ENCODE measurements at places on chromosomes 3 and 15. TPM values are rescaled to one million over a fixed set of nuclear protein-coding genes. Genes with fewer than 3 reads are reported as not detected.

The ZPLD1 gene
- 0.62 TPM for polyA plus RNA-seq

The NEK11 gene
- polyA plus RNA-seq = 22.1 TPM

The ADGRG7 gene
- polyA plus RNA-seq = not detected

The FSD2 gene
- polyA plus RNA-seq = 0.40 TPM

The IQCF5 gene
- polyA plus RNA-seq = not detected

DNA sequence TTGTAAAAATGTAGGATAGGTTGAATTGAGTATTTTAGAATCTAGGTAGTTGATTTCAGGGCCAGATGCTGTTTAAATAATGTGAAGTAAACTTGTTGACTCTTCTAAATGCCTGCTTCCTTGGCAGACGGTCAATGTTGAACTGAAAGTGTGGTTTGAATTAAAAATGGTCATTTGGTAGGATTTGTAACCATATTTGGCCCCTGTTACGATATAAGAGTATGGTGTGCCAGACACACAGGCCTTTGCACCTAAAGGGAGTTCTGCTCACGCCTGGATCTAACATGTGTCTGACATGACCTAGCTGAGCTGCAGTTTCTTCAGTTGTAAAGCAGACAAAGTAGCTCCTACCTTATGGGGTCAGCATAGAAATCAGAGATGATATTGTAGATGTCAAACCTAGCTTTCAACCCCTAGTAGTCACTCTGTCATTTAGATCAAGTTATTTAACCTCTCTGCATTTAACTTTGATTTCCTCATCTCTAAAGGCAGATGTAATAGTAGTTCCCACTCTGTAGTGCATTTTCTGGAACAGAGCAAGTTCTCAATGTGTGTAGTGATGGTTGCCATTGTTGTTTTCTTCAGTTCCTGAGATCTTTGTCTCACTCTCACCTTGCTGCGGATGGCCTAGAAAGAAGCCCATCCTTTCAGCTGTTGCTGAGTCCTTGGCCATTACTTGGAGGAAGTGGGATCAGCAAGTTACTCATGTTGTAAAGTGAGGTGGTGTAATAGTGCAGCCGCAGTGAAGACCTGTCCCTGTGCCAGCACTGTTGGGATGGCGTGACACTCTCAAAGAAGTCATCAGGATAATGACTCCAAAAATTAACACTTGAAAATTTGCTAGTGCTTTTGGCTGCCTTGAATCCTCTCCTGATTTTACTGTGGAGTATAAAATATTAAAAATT is 90.2 kb downstream of the GHSR start:
- DNase-seq = no peak

- DNase-seq = no peak
Observed at GRCh38 chr3:60307562-60308199, 943.6 kb downstream of the FHIT start.

DNA sequence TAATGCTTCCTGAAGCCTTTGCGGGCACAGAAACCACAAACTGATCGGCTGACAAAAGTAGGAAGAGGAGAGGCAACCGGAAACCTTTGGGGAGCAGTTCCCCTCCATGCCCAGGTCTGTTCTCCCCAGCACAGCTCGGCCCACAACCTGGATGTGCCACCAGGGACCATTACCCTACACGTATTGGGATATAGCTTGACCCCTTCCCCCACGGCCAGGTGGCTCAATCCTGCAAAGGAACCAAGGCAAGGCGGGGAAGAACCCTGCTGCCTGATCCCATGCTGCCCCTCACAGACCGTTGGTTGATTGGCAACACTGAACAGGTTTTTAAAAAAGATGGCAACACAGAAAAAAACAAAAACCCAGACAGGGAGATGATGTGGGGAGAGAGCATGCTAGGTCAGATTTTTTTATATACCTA is 19.7 kb upstream of the TCAIM start:
- no peak for DNase-seq

DNA sequence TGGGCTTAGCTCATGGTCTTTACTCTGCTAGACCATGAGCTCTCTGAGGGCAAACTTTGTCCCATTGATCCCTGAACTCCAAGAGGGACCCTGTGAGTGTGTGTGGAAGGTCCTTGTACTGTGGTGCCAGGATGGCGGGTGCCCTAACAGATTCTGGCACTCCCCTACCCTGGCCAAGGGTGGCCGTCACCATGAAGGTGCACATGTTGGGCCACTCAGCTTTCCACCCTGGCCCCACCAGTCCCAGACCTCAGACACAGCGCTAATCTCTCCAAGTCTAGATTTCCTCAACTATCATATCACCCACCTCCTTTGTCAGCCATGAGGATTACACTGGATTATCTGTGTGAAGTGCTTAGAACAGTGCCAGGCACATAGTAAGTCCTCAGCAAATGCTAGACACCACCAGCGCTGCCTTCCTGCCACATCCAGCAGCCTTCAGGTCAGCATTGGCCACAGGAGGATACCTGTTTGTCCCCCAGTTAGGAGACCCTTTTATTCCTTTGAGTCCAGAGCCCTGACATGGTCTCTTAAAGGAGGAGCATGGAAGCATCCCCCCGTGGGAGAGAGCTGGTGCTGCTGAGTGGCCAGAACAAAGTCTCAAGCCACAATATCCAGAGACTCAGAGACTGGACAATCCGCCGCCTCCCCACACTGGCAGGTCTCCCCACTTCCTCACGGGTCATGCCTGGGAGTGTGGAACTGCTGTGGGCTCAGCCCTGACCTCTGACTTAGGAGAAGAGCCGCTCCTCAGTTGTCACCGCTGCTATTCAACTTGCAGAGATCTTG is 44.5 kb upstream of the SLCO2A1 start:
- DNase-seq = no peak

GRCh38 chr15:65044724-65045481 is at the start of gene SLC51B:
SLC51B (plus strand) TSS chr15:65045387; CDS start chr15:65050005, 4,618 bp downstream.
- peak; percentile 62 for DNase-seq

DNA sequence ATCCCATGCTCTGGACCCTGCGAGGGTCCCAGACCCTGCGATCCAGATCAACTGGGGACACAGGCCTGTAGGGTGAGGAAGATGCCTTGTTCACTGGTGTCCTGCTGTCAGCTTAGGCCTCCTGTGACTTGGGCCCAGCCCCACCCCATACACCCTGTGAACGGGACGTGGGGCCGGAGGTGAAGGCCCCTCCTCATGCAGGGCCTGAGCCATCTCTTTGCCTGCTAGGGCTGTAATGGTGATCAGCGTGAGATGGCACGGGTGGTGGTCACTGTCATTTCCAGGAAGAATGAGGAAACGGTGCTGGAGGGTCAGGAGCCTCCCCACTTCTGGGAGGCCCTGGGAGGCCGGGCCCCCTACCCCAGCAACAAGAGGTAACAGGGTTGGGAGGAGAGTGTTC is 12.4 kb downstream of the VILL start:
- DNase-seq = no peak

DNA sequence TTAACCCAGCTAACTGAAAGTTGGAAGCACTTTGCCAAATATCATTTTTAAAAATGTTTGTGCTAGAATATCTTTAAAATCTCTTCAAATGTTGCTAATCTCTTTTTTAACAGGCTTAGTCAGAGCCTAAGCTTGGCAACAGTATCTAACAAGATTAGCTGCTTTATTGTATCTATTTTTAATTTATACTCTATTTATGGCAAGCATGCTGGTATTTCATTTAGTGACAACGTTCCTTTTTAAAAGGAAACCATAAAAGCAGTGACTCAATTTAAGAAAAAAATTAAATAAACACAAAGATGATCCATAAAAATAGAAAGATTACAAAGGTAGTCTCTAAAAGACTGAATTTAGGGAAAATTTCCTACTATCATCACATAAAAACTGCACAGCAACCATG is 40.5 kb downstream of the SLC12A6 start:
- DNase-seq = no peak

DNA sequence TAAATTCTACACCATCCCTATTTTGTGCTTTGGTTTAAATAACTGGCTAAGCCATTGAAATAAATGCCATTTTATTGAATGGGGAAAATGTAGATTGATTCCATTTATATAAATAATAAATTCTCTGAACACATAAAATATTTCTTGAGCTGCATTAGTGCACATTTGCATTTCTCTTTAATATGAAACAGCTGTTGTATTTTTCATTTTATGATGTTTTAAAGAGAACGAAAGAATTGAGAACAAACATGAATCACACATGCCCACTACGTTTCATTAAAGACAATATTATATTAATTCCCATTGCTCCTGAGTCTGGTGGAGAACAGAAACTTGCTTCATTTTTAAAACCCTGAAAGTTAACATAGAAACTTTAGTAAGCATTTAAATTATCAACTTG is 235.7 kb upstream of the CFAP20DC start:
- DNase-seq = no peak

DNA sequence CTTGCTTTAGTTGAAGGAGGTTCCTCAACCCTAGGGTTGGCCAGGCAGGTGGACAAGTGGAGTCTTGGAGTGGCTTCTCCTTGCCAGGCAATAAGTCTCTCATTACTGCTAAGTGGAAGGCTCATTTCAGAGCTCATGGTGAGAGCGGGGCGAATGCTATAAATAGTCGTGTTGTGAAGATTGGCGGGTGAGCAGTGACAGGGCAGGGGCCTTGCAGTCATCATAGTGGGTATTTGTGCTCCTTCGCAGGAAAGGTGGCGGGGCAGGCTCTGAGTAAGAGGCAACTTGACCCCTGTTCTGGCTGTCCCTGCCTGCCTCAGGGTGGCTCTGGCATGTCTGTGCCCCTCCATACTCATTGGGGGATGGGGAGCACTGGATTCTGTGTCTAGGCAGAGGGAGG is 8.7 kb upstream of the GRM2 start:
- no peak for DNase-seq

GRCh38 chr3:59243476-59243875 is 193.7 kb upstream of the CFAP20DC start:
- DNase-seq = no peak

DNA sequence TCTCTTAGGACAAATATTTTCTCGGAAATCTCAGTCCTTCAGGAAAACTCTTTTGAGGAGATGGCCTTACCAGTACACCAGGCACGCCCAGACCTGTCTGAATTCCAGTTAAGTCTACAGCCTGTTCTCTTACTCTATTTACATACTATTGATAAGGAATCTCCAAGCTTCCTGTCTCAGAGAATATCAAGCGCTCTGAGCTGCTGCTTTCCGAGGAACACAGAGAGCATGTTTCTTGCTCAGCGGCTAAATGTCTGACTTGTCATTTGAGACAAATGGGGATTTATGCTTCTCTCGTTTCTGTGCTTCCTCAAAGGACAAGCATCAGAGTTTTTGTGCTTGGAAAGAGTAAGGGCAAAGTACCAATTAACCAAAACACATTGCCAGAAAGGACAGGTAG is 112.4 kb upstream of the CCDC54 start:
- no peak for DNase-seq
